IPS DF 6.9 (cell line): ENCODE measurements at places on chromosomes 13 and 19.
A peak's percentile ranks its signal among the peaks of the same experiment; 100 is the strongest.

DNA sequence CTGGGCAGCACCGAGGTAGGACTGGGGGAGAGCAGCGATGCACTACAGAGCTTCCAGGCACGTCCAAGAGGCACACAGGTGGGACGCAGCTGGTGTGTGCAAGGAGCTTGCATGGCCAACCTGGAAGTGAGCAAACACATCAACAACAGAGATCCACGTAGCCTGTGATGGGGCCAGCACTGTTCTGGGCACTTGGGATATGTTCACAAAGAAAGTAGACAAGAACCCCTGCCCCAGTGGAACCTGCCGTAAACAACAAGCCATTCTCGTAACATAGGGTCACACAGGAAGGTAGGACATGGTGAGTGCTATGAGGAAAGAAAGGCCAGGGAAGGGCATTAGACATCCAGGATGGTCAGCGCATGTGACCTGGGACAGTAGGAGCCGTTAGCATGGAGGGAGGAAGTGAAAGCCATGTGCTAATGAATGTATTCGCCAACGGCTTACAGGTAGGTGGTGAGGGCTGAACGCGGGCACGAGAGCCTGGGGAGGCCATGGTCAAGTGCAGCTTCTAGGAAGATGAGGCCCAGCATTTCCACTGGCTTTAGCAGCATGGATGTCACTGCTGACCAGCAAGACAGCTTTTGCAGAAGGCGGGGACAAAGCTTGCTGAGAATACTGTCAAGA, 105.5 kb downstream of the TEX26 start:
- no peak for DNase-seq

GRCh38 chr19:2663920-2664571, 38.4 kb downstream of the GNG7 start:
- DNase-seq = no peak

DNA sequence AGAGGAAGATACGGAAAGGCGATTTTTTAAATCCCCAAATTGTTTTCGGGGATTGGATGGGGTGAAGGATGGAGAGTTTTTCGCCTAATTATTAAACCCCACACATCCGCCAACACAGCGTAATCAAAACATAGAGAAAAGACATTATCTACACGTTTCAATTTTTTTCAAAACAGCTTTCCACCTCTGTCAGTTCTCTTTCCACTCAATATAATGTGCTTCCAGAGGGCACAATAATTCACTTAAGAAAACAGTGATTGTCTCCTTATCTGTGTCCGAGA, 435 bp upstream of the OBI1 start:
- DNase-seq = no peak

DNA sequence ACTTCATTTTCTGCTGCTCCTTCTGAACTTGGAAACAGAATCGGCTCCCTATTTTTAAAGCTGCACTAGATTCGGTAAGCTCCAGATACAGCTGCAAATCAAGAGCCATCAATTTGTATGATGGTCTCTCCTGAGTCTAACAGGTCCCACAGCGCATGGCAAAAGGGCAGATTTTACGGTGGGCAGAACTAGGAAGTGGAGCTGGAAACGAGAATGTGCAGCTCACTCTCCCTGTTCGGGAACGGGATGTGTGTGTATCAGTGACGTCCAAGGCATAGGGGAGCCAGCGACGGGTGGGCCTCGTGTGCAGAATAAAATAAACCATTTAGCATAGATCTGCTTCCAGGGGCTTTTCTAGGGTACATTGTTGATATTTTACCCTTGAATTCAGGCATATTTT, 74.2 kb downstream of the COL4A1 start:
- DNase-seq = no peak

DNA sequence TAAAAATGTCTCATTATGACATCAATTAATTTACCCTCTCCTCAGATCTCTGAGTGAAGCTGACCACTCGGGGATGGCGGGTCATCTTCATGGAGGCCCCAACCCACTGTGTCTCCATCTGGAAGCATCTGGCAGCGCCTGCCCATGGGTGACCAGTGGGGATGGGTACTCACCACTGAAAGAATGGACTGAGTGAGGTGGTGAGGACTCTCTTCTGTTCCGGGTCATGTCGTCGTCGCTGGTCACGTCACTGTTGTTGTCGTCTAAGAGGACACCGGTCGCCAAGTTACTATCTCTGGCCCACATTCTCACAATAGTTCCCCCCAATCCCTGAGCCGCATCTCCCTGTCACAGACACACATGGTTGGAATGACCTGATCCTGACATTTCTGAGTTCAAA, 17.1 kb downstream of the PEG3 start:
- DNase-seq = no peak

GRCh38 chr13:80664950-80665349, 324.0 kb upstream of the SPRY2 start:
- DNase-seq = no peak

DNA sequence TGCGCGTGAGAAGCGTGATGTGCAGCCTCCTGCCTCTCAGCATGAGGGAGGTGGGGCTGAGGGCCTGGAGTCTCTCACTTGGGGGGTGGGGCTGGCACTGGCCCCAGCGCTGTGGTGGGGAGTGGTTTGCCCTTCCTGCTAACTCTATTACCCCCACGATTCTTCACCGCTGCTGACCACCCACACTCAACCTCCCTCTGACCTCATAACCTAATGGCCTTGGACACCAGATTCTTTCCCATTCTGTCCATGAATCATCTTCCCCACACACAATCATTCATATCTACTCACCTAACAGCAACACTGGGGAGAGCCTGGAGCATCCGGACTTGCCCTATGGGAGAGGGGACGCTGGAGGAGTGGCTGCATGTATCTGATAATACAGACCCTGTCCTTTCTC, 8.7 kb downstream of the CD177 start:
- no peak for DNase-seq

DNA sequence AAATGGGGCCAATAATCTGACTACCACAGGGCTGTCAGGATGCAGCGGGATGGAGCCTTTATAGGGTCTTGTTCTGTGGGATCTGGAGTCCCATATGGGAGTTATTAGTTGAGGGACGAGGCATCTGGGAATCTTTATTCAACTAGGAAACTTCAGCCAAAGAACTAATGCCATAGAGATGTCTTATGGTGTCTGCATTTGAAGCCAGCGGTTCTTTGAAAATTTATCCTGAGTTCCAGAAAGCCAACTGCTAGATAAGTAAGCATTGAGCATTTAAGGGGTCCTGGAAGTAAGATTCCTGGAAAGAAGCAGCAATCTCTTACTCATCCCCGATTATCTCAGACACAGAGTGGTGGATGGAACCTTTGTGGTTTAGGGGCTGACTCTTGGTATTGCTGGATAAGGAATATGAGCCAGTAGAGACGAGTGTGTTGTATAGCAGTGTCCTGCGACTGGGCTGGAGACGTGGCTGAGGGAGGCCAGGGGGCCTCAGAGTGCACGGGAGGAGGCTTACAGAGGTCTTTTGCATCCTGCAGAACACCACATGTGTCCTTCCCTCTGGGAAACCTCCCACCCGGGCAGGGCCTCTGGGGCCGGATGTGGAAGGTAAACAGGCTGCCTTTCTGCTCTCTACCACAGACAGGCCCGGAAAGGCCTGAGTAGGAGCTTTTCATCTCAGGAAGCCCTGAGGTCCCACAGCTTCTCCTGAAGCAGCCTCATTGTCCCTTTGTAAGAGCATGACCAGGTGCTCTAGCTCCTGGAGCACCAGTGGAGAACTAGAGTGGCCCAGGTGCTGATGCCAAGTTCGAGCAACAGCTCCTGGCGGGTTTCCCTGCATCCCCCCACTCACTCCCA, 28.8 kb downstream of the ACTN4 start:
- no peak for DNase-seq

- no peak for DNase-seq
Observed at GRCh38 chr13:69951412-69951811, 156.2 kb upstream of the ATXN8OS start.

GRCh38 chr13:34474187-34474868, 467.7 kb upstream of the NBEA start:
- no peak for DNase-seq

DNA sequence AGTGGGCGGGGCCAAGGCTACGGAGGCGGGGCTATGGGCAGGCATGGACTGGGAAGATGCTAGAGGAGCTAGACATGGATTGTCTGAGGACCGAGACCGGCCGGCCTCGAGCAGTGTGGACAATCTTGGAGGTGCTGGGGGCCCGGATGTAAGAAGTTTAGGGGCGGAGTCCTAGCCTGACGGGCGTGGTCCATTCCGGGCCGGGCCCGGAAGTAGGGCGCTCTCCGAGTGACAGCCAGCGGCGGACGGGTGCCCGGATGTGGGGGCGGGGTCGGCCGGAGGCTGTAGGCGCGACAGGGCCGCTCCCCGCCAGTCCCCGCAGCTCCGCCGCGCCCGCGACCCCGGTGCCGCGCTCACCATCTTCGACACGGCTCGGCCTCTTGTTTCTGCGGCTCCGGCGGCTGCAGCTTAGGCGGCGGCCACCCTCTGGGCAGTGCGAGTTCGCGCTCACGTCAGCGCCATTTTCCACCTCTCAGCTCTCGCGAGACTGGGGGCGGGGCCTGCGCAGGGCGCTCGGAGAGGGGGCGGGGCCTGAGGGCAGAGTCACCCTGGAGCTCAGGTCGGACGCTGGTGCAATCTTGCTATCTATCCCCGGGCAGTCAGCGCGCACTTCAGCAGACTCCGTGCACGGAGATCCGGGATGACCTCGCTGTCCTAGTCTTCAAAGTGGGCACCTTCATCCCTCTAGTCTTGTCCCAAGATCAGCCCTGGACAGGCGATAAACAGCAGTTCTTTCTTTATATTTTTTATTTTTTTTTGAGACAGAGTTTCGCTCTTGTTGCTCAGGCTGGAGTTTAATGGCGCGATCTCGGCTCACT, at the start of gene ZNF414:
TSS of gene ZNF414 (minus strand) at position 481 of the 818 bp plus-strand sequence. CDS start at position 360, 121 bp downstream.
- peak; percentile 91 for DNase-seq

DNA sequence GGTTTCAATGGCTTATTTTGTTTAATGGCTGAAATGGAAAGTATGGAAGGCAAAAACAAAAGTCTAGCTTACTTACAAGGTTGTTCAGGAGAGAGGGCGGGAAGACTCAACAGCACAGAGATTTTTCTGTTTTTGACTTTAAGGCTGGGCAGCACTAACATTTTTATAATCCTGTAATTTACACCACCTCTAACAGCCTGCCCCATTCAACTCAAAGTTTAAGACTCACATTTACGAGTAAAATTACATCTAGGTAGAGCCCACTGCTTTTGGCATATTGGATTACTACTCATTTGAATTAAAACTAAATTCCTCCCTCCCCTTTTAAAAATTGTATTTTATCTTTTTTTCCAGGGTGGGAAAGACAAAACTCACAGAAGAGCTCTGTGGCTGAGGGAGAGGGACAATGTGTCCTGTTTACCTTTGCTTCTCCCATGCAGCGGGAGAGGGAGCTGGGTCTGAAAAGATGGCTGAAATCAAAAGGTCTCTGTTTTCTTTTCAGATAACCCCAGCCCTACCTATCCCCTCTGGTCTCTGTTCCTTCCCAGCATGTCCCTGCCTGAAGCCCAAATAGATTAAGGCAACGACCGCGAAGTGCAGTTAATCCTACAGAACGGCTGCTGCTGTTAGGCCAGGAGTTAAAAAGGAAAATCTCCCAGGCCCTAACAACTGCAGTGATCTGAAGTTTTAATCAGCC, 6.6 kb downstream of the EFNB2 start:
- DNase-seq = no peak

DNA sequence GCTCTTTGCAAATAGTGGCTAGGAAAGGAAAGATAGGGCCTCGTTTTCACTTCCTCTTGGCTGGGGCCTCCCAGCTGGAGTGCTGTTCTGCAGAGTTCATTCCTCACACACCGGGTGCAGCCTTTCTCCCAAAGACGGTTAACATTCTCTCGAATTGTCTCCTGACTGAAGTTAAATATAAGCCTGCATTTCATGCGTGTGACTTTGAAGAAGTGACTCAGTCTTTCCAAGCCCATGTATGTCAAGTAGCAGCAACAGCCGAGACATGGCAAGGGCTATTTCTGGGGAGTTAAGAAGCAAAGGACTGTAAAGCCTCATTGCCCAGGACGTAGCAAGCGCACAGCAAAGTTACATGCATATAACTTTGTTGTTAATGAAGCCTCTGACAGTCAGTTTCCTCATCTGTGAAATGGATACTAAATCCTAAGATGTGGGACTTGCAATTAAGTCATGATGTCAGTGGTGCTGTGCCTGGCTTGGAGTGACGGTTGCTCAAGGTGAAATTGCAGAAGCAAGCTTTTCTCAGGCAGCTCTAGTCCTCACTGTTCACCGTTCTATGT, 502.4 kb downstream of the MYO16 start:
- peak; percentile 13 for DNase-seq

- no peak for DNase-seq
Observed at GRCh38 chr13:83248751-83249150, 633.5 kb downstream of the SLITRK1 start.

DNA sequence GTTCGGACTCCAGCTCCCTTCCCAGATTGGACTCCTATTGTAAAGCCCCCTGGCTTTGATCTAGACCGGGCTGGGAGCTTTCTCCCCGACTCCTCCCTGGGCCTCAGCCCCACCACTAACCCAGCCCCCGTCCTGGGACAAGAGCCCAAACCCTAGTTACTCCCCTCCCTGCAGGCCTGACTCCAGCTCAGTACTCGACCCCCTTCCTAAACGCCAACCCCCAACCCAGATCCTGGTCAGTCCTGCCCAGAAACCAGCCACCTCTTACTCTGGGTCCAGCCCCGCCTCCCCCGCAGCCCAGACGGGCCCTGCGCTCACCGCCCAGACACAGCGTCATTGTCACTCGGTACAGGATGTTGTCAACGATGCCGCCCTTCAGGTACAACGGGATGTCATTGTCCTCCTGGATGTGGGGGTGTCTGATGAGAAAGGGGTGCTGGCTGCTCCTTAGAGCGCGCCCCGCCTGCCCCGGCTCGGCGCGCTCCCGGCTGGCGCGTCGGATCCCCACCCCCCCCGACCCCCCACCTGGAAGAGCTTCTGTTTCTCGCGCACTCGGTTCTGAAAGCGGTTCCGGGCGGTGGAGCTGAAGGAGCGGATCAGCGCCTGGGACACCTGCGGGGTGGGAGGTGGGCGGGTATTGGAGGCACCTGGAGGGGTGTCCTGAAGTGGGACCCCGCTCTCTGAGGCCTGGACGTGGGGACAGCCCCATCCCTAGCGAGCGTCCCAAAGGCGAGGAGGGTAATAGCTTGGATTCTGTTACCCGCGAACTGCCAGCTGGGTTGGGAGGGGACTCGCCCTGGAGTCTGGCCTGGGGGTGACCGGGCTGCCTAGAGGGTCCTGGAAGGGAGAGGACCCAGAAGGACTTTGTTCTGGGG, 866 bp downstream of the COX7A1 start:
- no peak for DNase-seq

GRCh38 chr13:93861818-93862217, 617.7 kb downstream of the DCT start:
- no peak for DNase-seq

DNA sequence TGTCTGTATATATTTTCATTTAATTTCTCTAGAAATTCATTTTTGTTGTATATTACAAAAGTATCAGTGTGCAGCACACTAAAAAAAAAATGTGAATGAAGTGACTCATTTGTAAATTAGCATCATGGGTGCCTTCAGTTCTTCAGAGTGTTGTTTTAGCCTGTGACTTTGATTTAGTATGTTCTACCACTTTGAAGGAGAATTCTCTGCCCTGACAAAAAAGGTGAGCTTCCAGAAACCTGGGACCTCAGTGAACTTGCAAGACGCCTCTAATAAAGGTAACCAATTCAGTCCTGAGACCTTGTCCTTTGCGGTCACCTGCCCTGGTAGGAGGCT, 2.4 kb downstream of the METTL21C start:
- no peak for DNase-seq

- no peak for DNase-seq
Observed at GRCh38 chr13:20116213-20116612, 44.6 kb downstream of the GJA3 start.

GRCh38 chr13:50537029-50537428, 306.5 kb downstream of the DLEU7 start:
- DNase-seq = no peak
